ENCODE measurements at places on chromosomes 3 and 15. TPM values are rescaled to one million over a fixed set of nuclear protein-coding genes. Genes with fewer than 3 reads are reported as not detected.

- DNase-seq = no peak
These were observed 26.6 kb downstream of the MIX23 start for GRCh38 chr3:122356402-122356801.

GRCh38 chr3:39050029-39050428 lies 1.7 kb downstream of the SCN11A start:
- DNase-seq = no peak

GRCh38 chr3:185981621-185982020 lies 43.8 kb upstream of the TRA2B start:
- no peak for DNase-seq

GRCh38 chr3:101828691-101829436 lies 20.4 kb upstream of the NFKBIZ start:
- DNase-seq = no peak

Gene EOMES
- not detected for total RNA-seq

Measured in esophagus muscularis mucosa (tissue), 4 donors.